ENCODE measurements at places on chromosomes 1 and 21. TPM values are rescaled to one million over a fixed set of nuclear protein-coding genes. Genes with fewer than 3 reads are reported as not detected.

RCAN1 gene
- total RNA-seq = 28.4 TPM

KCNE2 gene
- not detected for total RNA-seq

THEMIS2 gene
- total RNA-seq = 21.7 TPM

SDE2 gene
- 13.3 TPM for total RNA-seq

ESPN gene
- total RNA-seq = 300 TPM

ESRRG gene
- total RNA-seq = 26.3 TPM

GRCh38 chr1:201736707-201737320 is 92.1 kb upstream of the IPO9 start:
- no peak for DNase-seq

DNA sequence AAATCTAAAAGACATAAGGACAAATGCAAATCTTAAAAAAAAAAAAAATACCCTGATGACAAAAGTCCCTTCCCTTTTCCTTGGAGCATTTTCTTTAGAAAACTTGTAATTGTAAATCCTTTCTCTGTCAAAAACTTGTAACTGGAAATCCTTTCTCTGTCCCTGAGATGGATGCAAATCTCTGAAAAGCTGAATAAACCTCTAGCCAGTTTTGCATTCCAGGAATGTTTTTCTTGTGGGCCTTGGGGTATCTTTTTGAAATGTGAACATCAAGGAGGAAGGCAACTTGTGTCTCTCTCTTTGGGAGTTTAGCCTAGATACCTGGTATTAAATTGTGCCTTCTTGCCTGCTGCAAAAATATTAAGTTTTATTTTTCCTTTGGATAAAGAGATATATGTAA is 305.3 kb downstream of the KCNT2 start:
- DNase-seq = no peak

GRCh38 chr1:192539297-192540092 is 36.1 kb upstream of the RGS1 start:
- DNase-seq = no peak

GRCh38 chr1:244439391-244440032 is 12.2 kb downstream of the ADSS2 start:
- no peak for DNase-seq

DNA sequence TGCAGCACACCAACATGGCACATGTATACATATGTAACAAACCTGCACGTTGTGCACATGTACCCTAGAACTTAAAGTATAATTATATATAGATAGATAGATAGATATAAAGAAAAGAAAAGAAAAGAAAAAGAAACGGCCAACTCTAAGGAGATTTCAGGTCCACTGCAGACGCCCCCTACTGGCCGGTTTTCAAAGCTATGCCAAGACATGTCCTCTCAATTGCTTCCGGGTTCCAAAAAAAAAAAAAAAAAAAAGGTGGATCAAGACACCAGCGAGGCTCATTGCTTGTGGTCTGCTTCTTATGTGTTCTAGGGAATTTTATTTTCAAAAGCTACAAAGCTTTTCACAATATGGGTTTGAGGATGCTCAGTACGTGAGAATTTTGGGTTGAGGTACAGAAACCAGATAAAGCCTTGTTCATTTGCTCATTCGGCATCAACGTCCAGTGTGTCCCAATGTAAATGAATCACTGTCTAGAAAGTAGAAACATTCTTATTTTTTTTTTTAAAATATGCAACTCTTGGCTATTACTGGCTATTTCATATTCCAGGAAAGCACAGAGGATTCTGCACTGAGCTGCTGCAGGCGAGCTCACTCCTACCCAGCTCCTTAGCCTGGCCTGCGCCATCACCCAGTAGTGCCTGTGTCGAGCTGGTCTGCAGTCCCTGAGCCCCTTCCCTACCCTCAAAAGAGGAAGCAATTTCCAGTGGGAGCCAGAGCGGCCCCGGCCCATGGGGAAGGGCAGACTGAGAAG is 643.0 kb downstream of the KIF26B start:
- no peak for DNase-seq

GRCh38 chr1:47031585-47031984 is 8.1 kb downstream of the CYP4X1 start:
- DNase-seq = no peak

DNA sequence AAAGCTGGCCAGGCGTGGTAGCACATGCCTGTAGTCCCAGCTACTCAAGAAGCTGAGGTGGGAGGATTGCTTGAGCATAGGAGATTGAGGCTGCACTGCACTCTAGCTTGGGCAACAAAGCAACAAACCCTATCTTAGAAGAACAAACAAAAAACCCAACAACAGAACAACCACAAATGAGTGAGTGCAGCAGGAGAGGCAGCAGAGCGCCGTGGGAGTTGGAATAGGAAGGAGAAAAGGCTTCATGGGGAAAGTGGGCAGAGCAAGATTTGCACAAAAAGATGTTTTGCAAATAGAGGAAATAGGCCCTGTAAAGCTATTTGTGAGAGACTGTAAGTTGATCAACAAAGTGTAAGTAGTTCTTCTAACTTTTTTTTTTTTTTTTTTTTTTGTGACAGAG is 19.6 kb downstream of the SMAP2 start:
- no peak for DNase-seq

DNA sequence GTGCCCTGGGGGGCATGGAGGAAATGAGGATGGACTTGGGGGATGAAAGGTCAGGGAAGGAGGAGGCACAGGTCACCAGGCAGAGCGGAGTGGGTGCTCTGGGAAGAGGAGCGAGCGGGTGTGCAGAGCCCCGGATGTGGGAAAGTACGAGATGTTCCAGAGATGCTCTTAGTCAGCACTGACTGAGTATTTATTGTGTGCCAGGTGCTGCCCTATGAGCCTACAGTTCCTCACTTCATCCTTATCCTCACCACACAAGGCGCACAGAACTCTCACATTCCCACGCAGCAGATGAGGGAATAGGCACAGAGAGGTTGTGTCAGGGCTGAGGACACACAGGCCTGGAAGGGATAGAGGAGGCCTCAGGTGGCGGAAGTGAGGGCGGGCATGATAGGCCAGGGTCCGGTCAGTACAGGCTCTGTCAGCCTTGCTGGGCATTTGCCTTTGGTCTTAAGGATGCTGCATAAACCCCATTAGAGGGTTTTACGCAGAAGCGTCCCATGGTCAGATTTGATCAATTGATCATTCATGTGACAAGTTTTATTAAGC is 77.3 kb downstream of the ARHGEF10L start:
- no peak for DNase-seq

GRCh38 chr1:118154220-118154619 is 30.8 kb downstream of the SPAG17 start:
- no peak for DNase-seq

DNA sequence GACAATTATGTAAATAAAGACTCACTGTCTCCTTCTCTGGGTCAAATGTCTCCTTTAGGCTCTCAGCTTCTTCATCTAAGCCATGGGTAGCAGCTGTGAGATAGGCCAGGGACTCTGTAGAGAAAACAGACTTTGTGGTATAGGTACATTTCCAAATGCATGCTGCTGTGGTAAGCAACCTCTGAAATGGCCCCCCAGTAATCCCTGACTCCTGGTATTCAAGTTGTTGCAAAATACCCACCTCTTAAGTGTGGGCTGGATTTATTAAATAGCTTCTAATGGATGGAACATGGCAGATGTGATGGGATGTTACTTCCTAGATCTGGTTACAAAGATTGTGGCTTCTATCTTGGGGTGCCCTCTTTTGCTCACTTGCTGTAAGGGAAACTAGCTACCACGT is 11.1 kb upstream of the PEX19 start:
- DNase-seq = no peak

DNA sequence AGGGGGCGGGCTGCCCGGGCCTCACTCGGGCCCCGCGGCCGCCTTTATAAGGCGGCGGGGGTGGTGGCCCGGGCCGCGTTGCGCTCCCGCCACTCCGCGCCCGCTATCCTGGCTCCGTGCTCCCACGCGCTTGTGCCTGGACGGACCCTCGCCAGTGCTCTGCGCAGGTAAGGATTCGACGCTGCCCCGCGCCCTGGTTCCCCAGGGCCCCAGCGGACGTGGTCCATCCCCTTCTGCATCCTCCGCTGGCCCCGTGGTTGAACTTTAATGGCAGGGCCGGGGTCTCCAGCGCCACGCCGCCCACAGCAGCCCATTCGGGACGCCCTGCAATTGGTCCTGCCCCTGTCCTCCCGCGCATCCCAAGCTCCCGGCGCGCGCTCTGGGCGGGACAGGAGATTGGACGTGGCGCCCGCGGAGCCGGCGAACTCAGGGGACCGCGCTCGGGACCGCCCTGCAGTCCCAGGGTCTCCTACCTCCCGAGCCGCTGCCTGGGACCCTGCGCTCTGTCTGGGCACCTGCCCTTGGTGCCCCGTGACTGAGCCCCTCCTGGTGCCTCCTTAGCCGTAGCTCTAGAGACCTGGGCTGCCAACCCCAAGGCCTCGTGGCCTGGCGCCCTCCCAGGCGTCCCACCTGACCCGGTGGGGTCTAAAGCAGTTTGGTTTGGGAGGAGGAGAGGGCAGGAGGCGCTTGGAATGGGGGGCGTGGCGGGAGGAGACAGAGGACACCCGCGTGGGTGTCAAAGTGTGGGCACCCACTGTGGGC is at the start of gene ALPL:
Gene ALPL, plus strand, starts transcription at position 73 of the 762 bp plus-strand sequence. CDS start 44,659 bp downstream, outside the sequence.
- no peak for DNase-seq

DNA sequence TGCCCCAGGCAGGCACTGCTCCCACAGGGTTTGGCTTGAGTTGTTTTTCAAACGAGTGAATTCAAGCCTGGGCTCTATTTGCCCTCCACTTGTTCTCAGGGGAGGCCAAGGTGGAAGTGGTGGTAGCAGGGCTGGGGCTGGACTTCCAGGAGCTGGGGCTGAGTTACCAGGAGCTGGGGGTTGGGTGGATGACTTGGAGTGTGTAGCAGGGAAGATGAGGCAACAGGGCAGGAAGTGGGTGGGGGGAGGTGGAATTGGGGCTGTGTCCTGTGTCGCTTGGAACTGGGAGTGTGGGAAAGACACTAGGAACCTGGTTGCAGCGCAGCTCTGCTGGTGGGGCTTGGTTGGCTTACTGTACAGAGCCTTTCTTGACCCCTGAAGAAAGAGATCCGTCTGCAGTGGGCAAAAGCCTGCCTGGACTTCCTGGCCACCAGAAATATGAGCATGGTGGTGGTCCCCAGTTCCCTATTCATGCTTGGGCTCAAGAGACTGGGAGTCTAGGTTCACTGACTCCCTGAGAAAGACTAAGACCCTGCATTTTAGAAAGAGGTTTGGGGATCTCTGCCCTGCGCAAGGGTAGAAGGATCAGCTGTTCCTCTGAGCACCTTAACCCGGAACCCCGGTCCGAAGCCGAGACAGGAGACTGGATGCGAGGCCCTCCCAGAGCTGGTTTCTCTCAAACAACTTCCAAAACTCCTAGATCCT is 3.1 kb downstream of the TFAP2E start:
- no peak for DNase-seq

- no peak for DNase-seq
Observed at GRCh38 chr1:85617633-85618100, 37.1 kb downstream of the CCN1 start.

- DNase-seq = no peak
Observed at GRCh38 chr1:203271962-203272632, 33.2 kb upstream of the BTG2 start.

DNA sequence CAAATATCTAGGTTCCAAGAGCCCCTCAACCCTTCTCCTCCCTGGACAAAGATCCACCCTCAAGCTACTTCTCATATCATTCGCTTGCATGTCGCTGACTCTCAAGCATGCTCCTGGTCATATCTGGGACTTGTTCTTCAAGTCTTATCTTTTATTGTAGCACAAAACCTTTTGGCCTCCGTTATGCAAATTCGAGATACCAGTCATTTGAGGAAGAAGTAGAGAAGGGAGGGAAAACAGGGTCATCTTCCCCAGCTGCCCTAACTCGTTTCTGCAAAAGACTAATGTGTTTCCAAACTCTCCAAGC is 63.8 kb upstream of the ETS2 start:
- DNase-seq = no peak

DNA sequence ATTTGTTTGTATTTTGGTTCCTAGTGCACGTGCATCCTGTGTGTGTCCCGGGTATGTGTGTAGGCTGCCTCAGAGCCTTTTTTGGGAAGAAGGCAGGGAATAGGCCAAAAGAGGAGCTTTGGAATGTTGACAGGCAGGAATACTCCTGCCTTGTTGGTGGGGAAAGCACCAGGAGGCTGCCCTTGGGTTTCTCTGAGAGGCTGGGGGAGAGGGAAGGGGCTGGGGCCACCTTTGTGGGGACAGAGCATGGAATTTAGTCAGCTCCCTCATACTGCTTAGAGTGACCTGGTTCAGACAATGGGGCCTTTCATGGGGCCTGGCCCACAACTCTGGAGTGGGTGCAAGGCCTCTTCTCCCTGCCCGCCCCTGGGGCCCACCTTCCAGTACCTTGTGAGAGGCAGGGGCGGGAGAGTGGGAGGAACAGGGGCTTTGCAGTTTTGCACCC is 31.3 kb downstream of the ACOT11 start:
- no peak for DNase-seq

DNA sequence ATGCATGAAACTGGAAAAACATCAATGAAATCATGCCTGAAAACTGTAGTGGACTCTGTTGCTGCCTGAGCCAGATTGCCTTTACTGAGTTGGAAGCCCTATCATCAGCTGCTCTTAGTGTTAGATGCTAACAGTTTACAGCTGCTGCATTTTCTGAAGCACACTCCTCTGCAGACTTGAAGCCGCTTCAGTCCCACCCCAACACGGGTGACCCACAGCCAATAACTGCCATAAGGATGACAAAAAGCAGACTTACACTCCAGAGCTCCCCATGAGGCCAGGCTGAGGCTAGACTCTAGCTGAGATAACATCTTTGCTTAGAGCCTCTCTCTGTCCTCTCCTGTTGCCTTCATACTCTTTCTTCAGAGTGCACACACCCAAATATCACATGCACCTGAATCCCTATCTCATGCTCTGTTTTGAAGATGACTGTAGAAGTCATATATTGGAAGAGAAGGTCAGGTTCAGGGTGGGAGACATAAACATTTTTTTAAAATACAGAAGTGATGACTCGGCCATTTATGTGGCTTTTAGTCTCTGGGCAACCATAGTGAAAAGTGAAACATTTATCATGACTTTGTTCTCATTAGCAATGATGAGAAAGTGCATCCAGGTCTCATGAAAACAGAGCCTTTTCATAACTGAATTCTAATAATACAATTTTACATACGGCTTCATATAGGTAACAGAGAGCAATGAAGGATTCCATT is 161.0 kb downstream of the KCNK2 start:
- DNase-seq = no peak

GRCh38 chr1:162383516-162383915 is 2.0 kb downstream of the C1orf226 start:
- DNase-seq = no peak

DNA sequence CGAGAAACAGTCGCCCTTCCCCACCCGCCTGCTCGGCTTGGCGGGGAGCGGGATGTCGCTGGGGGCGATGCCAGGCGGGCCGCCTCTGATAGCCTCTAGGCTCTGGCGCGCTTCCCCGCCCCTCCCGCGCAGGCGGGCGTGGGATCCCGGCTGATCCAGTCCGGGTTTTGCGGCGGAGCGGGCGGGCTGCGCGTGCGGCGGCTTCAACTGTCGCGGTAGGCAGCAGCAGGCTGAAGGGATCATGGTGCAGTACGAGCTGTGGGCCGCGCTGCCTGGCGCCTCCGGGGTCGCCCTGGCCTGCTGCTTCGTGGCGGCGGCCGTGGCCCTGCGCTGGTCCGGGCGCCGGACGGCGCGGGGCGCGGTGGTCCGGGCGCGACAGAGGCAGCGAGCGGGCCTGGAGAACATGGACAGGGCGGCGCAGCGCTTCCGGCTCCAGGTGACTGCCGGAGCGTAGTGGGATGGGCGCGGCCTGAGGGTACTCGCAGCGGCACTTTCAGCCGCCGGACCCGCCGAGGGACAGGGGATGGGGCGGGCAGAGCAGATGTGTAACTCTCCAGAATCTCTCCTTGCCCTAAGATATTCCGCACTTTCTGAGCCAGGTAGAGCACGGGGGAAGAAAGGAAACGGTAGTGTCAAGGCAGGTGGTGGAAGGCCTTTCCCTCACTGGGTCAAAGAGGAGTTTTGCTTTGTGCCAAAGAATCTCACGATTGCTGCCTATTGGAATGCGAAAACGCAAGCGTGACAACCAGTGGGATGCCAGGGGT is at the start of gene FAAH:
Gene FAAH, plus strand, starts transcription at position 210 of the 764 bp plus-strand sequence. Its CDS starts 32 bp downstream, at position 242.
- peak; percentile 79 for DNase-seq

Measured in Peyer's patch (tissue), 4 donors.